ENCODE measurements at places on chromosomes 2 and 18.

DNA sequence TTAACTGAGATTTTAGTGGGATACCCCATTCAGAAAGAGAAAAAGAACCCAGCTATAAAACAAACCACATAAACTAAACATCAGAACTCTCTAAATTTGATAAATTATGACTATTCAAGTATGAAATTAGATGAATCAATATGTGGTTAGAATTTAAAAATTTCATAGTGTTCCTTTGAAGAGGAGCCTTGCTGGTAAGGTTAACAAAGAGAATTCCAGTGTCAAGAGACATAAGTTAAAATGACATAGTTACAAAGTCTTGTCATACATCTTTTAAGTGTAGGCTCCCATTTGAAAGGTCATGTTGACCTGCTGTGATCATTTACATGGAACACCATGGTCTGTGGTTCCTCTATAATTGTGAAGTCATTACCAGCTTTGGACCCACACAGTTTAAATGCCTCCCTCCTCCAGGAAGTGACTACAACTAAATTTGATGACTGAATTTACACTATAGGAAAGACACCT is 231.6 kb upstream of the ETAA1 start:
- DNase-seq = no peak

- peak; percentile 78 for DNase-seq
Observed at GRCh38 chr2:119223521-119224390, at the start of gene STEAP3. STEAP3 (plus strand) TSS chr2:119223834; CDS start chr2:119231013, 7,179 bp downstream.

DNA sequence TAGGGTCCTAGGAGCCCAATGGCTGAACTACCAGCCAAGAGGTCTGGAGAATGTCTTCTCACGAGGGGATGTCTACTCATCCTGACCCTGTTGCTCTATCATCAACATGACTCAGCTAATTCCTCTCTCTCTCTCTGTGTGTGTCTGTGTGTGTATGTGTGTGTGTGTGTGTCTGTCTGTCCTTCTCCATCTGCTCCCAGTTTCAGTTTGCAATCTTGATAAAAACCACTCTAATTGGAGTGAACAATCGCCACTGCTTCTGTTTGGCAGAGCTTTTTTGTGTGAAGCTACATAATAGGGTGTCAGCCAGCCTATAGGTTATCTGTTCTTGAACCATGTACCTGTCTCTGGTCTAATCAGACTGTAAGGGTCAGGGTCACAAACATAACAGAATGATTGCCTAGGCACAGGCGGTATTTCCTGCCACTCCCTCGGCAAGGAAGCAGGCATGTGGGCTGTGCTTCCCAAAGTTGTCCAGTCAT is 219.8 kb downstream of the SH3BP4 start:
- no peak for DNase-seq

- DNase-seq = no peak
Observed at GRCh38 chr2:228615496-228615895, 434.0 kb upstream of the SPHKAP start.

GRCh38 chr18:574865-575645 is 5.1 kb upstream of the CETN1 start:
- no peak for DNase-seq

DNA sequence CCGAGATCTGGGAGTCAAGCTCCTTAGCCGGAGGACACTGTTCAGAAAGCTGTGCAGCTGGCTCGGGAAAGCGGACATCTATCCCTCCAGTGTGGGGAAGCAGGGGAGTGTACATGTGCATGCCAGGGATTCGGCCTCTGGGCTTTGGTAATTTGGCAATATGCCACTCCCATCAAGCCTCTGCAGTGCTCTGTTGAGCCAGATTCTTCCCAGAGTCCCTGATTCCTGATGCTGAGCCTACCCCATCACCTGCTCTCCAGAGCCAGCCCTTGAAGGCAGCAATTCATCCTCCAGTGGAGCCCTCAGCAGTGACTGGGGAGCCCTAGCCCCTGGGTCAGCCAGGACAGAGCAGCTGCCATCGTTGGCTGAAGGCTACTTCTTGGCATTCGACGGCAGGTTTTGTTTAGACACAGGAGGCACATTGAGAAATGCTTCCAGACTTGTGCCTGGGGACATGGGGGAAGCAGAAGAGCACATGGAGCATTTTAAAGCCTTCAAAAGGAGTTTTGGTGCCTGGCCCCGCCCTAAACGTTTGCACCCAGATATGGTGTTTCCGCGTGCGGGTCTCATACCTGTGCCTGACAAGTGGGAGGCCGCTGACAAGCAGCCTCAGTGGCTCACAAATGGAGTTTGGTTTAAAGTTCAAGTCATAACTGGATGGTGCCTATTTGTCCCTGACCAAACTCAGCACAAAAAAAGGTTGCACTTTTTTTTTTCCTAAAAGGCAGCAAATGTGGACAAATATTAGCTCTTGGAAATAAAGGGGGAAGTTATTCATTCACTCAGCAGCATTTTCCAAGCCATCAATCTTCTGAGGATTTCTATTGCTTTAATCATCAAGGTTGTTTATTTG is 272.8 kb downstream of the CYRIA start:
- DNase-seq = no peak

DNA sequence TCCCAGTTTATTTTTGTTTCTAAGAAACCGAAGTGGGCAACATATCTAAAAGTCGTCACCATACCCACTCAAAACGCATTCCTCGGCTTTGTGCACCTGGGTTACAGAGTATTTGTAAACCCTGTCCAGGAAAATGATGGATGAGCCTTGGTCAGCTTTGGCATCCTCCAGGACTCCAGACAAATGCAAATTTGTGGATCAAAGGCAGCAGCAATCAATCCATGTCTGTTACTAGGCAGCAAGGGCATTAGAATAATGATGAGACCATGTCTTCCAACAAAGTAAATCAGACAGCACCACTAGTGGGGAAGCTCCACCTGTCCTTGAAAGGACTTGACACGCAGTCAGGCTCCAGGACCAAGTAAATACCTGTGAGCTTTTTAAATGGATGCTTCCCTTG is 672.6 kb upstream of the GYPC start:
- no peak for DNase-seq

DNA sequence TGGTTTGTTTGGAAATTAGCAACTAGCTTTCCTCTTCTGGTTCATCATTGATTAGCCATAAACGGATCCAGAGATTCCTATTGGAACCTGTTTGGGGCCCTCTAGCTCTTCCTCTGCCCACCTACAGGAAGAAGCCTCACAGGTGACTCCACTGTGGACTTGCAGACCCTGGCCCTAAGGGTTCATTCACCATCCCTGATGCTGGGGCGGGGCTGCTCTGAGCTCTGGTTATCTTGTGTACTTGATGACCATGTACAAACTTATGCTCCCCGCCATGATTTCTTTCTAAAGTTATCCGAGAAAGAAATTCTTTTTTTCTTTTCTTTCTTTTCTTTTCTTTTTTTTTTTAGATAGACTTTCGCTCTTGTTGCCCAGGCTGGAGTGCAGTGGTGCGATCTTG is 33.9 kb upstream of the INHBB start:
- DNase-seq = no peak

DNA sequence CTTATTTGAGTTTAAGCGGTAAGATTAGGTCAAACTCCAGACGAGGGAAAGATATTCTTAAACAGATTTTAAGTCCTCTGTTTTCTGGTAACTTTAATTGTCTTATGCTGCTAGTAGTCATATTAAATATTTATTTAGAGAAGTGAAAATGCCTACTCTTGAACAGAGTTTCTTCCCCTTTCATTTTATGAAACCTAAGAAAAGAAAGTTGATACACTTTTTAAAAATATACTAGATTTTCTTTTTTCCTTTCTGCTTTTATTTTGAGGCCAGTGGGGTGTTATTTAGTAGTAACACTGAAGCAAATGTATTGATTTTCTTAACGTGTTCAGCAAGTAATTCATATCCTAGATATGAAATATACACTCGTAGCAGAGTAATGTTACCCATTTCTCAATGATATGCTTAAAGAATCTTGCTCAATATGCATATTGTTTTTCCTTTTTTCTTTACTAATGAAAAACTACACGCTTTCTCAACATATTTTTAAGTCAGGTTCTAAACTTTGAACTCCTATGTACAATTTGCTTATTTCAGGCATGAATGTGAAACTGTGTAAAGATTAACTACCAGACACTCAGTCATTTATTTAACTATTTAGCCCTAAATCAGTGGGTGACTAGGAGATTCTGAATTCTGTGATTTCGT is 691 bp downstream of the KYNU start:
- no peak for DNase-seq

DNA sequence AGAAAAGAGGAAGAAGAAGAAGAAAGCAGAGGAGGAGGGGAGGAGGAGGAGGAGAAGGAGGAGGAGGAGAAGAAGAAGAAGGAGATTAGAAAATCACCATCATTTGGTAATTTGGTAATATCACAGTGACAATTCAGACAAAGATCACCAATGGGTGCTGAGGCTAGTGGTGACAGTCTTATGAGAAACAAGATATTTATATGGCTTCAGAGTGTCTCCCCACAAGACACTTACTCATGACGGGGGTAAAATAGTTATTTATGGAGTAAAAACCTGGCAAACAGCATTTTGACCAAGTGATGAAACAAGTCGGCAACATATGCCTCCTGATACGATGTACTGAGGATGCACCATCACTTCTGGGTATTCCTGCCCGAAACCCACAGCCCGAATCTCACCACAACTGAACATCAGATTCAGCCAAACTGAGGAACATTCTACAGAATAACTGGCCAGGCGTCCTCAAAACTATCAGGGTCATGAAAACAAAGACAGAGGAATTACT is 4.9 kb downstream of the ASPRV1 start:
- no peak for DNase-seq

- peak; percentile 86 for DNase-seq
Observed at GRCh38 chr2:231900486-231900942, 25.7 kb downstream of the NPPC start.
